ENCODE measurements at places on chromosomes 3 and 15.

DNA sequence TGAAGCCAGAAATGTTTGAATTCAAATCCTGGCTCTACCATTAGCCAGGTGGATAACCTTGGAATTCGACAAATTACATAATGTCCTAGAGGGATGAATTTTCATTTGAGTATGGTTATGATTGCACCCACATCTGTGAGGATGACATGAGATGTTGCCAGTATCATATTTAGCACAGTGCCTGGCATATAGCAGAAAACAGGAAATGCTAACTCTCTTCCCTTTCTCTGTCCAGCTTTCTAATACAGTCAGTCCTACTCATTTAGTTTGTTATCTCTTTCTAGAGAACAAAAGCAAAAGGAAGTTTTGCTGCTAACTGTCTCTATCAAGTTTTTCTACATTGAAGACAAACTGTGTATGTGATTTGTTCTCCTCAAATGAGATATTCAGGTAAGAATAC is 231.7 kb downstream of the CPNE4 start:
- no peak for DNase-seq

DNA sequence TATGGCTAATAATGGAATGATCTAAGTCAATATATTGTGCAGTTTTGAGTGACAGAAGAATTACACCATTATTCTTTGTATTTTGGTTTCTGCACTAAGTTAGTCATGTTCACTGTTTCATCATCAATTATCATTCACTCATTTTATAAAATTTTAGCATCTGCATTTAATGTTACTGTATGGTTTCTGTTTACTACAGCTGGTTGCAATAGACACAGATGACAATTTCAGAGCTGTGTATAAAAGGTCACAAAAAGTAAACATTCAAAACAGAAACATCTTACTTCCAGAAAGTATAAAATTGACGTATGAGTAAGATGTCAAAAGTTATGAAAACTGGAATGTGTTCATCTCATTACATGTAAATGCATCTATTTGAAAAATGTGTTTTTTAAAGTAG is 111.1 kb upstream of the GBE1 start:
- DNase-seq, result no peak

GRCh38 chr3:27209617-27210264 is 159.4 kb downstream of the NEK10 start:
- DNase-seq, result no peak

GRCh38 chr15:73934281-73934680 is 8.0 kb downstream of the LOXL1 start:
- DNase-seq, result no peak

- no peak for DNase-seq
Observed at GRCh38 chr3:86744051-86744450, 246.9 kb downstream of the VGLL3 start.

GRCh38 chr3:77298417-77298816 is 258.5 kb downstream of the ROBO2 start:
- DNase-seq, result no peak

GRCh38 chr3:61944726-61945125 is 383.4 kb downstream of the PTPRG start:
- no peak for DNase-seq

DNA sequence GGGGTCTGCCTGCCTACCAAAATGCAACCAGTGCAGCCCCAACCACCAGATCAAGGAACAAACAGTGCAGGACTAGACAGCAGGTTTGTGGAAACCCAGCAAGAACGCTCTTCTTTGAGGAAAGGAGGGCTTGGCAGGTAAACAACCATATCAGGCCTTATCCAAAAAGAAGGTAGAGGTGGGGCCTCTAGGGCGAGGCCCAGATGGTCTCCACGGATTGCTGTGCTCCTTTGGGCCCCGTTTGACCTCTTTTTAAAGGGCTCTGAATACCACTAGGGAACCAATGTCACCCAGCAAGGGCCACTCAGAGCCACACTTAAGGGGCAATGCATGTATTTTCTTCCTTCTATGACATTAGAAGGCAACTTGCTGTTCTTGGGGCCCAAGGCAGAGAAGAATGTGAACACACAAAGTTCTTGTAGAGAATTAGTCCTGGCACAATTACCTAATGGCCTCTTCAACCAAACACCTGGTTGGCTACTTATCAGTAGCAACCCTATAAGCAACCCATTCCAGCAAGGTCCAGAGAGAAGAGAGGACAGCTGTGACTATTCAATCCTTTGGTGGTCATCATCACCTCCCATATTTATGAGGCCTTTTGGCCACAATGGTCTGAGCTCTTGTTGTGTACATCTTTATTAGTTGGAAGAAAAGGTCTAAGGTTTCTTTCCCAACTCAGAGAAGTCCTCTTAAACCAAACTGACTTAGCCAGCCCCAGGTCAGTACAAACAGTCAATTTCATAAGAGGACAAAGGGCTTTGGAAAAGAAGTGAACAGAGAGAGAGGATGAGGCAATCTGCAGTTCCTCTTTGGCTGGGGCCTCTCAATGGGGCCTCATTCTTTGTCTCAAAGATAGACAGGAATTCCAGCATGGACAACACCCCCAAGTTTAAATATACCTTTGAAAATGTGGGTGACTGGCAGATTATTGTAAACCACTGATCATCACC is 36.0 kb downstream of the FOXP1 start:
- no peak for DNase-seq

DNA sequence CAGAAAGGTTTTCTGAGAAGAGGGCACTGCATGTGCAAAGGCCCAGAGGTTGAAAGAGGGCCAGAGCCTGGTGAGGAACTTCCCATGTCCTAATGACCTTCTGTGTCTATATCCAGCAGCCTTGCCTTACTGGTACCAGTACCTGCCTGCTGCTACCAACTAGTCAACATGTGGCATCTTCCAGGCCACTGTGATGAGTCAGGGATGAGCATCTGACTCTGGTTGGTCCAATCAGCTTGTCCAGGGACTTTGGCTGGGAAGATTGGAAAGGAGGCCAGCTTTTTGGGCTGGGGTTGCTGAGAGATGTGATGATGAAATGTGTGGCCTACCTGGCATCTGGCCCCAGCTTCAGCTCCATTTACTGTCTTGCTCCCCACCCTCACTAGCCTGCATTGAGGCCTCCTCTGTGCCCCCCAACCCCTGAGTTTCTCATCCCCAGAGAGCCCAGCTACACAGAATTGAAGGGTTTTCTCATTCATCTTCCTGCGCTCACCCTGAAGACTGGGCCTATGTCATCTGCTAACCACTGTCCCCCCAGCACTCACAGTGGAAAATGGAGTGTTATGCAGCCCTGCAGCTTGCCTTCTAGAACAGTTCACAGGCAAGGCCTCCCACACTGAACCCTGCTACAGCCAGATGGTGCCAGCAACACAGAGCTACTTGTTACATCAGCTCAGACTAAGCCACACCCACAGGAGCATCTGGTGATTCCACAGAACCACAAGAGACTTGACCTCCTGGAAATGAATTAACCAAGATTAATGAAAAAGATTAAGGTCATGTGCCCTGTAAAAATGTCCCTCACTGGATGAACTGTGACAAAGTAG is 1.3 kb upstream of the TWF2 start:
- DNase-seq, result no peak

- no peak for DNase-seq
Observed at GRCh38 chr15:36284911-36285310, 294.5 kb upstream of the CDIN1 start.

GRCh38 chr3:14329116-14329830 is 73.1 kb upstream of the SLC6A6 start:
- no peak for DNase-seq

- DNase-seq, result no peak
Observed at GRCh38 chr3:127678315-127678599, 5.5 kb downstream of the ABTB1 start.

GRCh38 chr3:52126036-52126435 is 28.2 kb downstream of the POC1A start:
- no peak for DNase-seq

DNA sequence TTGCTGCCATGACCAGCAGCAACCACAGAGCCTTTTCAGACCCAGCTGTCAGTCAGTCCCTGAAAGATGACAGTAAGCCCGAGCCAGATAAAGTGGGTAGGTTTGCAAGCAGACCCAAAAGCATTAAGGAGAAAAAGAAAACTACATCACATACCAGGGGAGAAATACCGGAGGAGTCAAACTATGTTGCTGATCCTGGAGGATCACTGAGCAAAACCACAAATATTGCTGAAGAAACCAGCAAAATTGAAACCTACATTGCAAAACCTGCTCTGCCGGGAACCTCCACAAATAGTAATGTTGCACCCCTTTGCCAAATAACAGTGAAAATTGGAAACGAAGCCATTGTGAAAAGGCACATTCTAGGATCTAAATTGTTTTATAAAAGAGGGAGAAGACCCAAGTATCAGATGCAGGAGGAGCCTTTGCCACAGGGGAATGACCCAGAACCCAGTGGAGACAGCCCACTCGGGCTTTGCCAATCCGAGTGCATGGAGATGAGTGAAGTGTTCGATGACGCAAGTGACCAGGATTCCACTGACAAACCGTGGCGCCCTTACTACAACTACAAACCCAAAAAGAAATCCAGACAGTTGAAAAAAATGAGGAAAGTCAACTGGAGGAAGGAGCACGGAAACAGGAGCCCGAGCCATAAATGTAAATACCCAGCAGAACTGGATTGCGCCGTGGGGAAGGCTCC is 42.1 kb upstream of the RASA2 start:
- DNase-seq, result no peak

- no peak for DNase-seq
Observed at GRCh38 chr3:8223766-8224165, 277.9 kb upstream of the LMCD1 start.

- DNase-seq, result no peak
Observed at GRCh38 chr3:47583320-47584075, 4.8 kb upstream of the CSPG5 start.

DNA sequence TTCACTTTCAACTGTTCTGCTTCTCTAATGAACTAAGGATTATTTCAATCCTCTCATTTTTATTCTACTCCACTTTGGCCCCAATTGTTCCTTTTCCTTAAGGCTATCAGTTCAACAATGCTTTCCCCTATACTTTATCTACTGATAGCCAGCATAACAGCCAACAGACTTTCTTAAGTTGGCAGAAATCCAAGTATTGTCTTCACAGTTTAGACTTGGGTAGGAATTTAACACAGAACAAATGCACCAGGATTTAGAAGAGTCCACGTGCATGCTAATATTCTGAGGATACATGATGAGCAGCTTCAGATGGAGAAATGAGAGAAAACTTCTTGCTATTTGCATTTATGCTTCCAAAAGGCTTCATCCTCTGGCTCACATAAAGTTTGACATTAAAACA is 54.8 kb downstream of the FBN1 start:
- DNase-seq, result no peak

DNA sequence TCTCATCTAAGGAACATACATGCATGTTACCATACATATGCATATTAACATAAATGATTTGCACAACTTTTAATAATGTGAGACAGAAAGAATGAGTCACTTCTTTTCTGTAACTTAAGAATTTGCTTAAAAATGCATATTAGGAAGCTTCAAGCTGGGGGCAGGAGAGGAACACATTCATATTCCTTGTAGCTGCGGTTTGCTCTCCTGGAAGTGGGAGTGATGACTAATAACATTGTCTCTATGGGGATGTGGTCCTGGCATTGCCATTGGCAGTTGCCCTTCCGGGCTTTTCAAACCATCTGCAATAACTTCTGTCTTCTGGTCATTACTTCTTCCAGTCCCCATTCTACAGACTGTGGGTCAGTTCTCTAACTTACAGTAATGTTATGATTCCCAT is 15.6 kb downstream of the CHST2 start:
- no peak for DNase-seq

DNA sequence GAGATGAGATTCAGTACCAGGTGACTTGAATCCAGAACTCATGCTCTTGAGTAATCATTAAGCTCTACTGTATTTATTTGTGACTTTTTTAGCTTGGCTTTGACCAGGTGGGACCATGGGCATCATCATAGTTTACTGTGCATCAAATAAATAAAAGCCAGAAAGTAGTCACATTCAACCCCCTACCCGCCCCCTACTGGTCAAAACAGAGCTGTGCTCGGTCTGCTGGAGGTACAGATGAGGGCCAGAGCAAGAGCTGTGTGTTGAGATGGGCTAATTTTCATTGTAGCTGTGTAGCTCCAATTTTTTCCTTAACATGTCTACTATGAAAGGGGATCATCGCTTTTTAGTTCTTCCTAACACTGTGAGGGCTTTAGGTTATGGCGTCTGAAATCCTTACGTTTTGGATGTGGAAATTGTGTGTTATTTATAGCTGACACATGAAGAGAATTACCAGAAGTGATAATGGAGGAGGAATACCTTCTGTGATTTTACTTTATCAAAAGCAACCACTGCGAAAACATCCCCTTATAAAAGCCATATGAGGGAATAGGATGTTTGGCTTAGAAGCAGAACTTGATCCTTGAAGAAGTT is 375.1 kb downstream of the PTPRG start:
- no peak for DNase-seq

Measured in cortex of kidney (tissue), 1 donor.